ENCODE measurements at places on chromosomes 3 and 15.

- no peak for DNase-seq
These were observed 165.6 kb downstream of the FAM43A start for GRCh38 chr3:194851254-194851653.

GRCh38 chr15:84914351-84914750 is 29.9 kb downstream of the SLC28A1 start:
- DNase-seq, result no peak

GRCh38 chr3:10344147-10344943 is 23.4 kb upstream of the SEC13 start:
- peak; percentile 26 for DNase-seq

GRCh38 chr15:31293655-31294054 is 33.0 kb upstream of the KLF13 start:
- DNase-seq, result no peak

DNA sequence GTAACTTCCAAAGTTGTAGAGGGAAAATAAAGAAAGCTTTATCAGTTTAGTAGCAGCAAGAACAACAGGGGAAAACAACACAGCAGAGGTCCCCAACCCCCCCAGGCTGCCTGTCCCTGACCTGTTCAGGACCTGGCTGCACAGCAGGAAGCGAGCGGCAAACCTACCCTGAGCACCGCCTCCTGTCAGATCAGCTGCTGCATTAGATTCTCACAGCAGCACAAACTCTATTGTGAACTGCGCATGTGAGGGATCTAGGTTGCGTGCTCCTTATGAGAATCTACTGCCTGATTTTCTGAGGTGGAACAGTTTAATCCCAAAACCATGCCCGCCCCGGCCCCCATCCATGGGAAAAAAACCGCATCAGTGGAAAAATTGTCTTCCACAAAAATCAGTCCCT is 40.3 kb downstream of the USP50 start:
- no peak for DNase-seq

DNA sequence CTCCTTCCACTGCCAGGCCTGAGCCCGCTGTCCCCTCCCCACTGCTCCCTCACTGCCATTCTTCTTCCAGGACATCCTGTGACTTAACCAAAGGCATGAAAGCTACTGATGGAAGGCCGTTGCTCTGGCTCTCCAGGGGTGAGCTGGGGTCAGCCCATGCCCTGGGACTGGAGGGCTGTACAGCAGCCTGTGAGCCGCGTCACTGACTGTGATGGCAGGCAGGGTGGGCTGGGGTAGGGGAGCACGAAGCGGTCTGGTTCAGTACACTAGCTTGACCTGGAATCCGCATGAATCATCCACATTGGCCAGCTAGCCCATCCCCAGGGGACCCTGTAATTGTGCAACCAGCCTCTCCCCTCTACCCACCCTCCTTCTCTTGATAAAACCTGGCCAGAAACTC is 30.8 kb downstream of the CORO2B start:
- no peak for DNase-seq

GRCh38 chr3:129699199-129699598 is 92.7 kb upstream of the PLXND1 start:
- no peak for DNase-seq

DNA sequence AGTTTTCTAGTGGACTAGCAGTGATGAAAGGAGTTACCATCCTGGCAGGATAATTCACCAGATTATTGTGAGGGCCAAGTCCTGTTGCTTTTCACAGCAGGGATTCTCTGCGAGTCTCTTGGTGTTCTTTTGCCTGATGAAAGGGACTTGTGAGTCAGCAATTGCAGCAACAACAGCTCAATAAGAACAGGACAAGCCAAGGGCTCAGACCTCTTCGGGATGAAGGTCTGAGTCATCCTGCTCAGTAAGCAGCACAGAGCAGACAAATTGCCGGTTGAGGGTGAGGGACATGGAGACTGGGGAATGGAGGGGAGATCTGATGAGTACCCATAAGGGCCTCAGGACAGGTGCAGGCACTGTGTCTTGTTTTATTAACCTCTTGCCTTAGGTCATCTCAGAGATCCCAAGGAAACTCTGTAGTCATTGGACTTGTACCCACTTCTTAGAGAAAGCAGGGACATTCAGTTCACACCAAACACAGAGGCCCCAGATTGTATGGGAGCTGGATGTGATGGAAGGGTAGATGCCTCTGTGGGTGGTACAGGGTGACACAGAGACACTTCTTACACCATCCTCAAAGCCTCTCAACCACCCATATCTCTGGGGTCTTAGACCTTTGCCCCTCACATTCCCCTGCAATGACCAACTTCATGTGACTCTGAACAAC is 173.8 kb upstream of the TLE3 start:
- no peak for DNase-seq

DNA sequence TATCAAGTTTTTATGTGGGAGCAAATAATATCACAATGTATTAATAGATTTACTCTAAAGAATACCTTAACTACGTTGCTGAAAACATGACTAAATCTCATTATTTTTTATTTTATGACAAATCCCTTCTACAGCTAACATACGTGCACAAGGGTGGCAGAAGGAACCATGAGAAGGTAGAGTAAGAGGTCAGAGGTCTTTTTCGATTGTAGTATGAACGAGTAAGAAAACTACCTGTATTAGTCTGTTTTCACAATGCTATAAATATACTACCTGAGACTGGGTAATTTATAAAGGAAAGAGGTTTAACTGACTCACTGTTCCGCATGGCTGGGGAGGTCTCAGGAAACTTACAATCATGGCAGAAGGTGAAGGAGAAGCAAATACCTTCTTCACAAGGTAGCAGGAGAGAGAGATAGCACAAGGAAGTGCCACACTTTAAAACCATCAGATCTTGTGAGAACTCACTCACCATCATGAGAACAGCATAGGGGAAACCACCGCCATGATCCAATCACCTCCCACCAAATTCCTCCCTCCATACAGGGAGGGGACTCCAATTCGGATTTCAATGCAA is 95.3 kb downstream of the SUCLG2 start:
- DNase-seq, result no peak

DNA sequence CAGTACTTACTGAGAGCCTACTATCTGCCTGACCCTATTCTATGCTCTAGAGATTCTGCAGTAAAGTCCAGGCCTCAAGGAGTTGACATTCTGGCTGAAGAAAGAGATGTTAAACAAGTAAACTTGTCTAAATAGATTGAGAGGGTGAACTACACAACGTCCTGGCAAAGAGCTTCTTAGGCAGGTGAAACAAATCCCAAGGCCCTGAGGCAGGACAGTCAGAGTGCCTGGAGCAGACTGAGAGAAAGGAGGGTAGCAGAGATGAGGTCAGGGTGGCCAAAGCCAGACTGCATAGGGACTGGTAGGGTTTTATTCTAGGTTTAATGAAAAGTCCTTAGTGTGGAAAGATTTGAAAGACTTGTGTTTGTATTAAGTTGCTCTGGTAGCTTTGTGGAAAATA is 84.5 kb upstream of the ATP11B start:
- DNase-seq, result no peak

GRCh38 chr3:131077904-131078303 is 51.2 kb downstream of the NEK11 start:
- DNase-seq, result no peak

- DNase-seq, result no peak
These were observed 193.5 kb downstream of the RAP2B start for GRCh38 chr3:153355559-153355958.

DNA sequence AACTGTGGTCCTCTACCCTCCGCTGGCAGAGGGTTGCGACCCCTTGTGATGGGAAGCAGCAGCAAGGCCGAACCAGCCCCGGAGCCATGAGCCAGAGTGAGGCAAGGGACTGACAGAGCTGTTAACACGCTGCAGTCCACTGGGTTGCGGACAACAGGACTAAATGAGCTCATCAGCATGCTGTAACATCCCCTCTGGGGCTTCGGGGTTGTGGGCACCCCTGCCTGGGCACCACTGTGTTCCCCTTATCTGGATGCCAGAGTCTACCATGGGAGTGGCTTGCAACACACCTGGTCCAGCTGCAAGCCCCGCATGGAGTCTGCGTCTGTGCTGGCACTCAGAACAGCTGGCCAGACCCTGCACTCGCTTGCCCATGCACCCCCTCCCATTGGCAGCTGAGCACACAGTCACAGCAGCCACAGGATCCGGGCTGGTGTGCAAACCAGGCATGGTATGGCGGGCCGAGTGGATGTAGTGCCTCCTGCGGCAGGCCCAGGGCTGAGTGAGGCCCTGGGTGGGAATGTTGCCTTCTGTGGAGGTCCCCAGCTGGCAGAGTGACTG is 404.2 kb downstream of the PLCL2 start:
- DNase-seq, result no peak

- no peak for DNase-seq
These were observed 329.1 kb upstream of the C2CD4B start for GRCh38 chr15:62494197-62494596.

GRCh38 chr15:82043130-82043673 is 2.6 kb downstream of the MEX3B start:
- DNase-seq, result no peak

- no peak for DNase-seq
These were observed 66.7 kb upstream of the PRICKLE2 start for GRCh38 chr3:64291956-64292355.

- DNase-seq, result no peak
These were observed 1.2 kb downstream of the MB21D2 start for GRCh38 chr3:192916371-192917027.

DNA sequence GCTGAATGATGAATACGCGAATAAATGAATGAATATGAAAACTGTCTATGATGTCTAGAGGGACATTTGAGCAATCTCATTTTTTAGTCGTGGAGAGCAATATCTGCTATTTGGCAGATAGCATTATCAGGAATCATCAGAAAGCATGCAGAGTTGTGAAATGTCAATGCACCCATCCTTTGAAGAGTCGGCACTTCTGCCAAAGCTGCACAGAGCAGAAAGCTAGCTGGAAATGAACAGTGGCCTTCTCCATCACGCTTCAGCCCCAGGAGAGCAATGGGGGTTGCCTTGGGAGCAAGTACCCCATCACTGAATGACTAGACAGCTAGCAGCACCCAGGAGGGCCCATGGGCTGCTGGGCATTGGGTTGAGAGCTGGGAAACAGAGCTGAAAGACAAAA is 69.1 kb upstream of the PROK2 start:
- no peak for DNase-seq

GRCh38 chr3:172087602-172088580 is 48.5 kb downstream of the FNDC3B start:
- DNase-seq, result no peak

DNA sequence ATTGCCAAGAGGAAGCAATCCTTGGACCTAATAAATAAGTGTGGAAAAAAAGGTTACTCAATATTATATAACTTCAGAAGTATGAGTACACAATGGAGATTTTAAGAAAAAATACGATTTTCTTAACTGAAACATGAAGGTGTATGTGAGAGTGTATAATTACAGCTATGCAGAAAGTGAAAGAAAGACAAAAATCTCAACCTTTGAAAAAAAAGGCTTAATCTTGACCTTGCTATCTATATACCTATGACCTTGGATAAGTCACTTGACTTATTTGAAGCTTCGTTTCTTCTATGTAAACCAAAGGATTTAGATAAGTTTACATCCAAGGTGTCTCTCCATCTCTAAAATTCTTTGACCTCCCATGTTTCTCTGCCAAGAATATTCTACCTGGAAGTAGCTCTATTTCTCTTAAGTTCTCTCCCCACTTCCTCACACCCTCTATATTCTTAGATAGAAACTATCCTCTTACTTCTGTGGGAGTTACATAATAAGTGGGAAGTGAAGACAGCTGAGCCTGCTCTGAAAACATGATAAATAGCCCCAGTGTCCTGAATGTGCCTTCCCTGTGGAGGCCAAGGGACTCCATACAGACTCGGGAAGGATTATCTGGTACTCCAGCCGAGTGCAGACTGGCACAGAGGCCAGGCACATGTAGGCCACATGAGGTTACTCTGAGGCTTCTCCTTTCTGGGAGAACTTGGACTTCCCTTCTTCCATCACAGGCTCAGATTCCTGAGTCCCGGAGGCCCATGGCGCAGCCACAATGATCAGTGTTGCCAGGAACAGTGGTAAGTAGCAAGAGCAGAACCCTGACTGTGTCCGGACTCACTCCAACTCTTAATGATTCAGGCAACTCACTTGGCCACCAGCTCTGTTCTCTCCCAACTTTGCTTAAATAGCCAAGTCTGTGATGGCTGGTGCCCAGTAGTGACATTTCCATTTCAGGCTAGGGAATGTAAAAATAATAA is 166.8 kb upstream of the COL8A1 start:
- DNase-seq, result no peak

DNA sequence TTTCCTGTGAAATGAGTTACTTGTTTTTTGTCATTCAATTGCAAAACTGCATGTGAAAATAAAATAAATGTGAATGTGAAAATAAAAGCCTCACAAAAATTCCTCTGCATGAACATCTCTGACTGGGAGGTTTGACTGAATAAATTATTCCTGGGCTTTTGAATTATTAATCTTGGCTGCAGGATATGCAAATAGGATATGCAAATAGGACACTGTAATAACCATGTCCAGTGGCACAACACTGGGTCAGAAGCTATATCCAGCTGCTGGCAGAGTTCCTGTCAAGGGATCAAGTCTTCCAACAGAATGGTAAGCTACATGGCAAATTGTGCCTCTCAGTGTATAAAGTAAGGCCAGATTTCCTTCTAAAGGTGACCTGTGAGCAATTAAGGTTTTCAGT is at the start of gene SUCNR1:
SUCNR1 (plus strand) TSS at position 246 of the 400 bp plus-strand sequence. CDS start 6,250 bp downstream, outside the sequence.
- DNase-seq, result no peak

GRCh38 chr3:138114988-138115971 is at the start of gene DZIP1L:
DZIP1L (minus strand) TSS chr3:138115608; CDS start chr3:138103971, 11,637 bp downstream.
- peak; percentile 14 for DNase-seq

DNA sequence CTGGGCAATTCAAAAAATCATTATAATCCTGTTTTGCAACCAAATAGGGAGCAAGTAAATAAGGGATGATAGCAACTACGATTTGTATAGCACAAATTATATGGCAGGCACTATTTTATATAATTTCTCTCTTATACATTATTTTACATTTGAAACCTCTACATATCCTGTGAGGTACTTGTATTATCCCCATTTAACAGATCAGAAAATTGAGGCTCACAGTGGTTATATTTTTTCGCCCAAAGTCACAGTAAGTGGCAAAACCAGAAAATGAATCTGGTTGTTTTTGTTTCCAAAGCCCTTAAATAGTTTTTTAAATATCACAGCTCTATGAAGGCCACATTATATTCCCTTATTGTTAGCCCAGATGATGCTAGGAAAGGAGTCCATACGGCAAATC is 74.3 kb downstream of the MLH1 start:
- DNase-seq, result no peak

GRCh38 chr3:66949898-66950297 is 48.2 kb upstream of the KBTBD8 start:
- no peak for DNase-seq

- no peak for DNase-seq
These were observed 18.2 kb upstream of the B4GALT4 start for GRCh38 chr3:119258915-119259314.

DNA sequence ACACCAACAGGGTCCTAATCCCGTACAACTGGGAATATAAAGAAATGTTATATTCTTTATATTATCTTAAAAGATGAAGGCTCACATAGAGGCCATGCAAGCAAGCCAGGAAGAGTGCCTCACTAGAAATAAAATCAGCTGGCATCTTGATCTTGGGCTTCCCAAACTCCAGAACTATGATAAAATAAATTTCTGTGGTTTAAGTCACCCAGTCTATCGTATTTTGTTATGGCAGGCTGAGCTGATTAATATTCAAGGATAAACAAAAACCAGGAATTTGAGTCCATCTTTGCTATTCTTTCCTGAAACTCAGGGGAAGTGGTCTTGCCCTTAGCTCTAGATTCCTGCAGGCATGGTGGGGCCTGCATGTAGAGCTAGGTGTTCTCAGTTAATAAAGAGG is 42.7 kb downstream of the ATOSA start:
- DNase-seq, result no peak

All from stimulated activated CD4-positive, alpha-beta T cell treated with anti-CD3 and anti-CD28 coated beads, Interleukin-15, amount 100 ng/mL, for 48 hours (primary cell).